ENCODE measurements at places on chromosomes 3 and 15. TPM values are rescaled to one million over a fixed set of nuclear protein-coding genes. Genes with fewer than 3 reads are reported as not detected.

Gene KLHL24
- 33.4 TPM for polyA plus RNA-seq

Gene TRPC1
- not detected for polyA plus RNA-seq

DNA sequence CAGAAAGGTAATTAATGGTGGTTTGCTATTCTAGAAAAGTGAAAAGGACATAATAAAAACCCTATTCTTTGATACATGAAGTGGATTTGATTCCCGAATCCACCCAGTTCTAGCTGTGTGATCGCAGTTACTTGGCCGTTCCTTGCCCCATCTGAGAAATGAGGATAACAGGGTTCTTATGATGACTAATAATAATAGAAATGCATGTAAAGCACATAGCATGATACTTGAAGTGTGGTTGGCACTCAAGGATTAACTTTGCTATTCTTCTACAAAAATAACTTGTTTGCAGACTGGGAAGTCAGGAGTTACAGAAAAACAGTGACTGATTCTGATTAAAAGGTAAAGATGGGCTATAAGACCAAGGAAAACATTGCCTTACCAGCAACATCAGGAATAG is 26.8 kb downstream of the PARL start:
- DNase-seq = no peak

Gene PLCB2
- 57.0 TPM for polyA plus RNA-seq

Gene IL17RB
- polyA plus RNA-seq = 0.79 TPM

DNA sequence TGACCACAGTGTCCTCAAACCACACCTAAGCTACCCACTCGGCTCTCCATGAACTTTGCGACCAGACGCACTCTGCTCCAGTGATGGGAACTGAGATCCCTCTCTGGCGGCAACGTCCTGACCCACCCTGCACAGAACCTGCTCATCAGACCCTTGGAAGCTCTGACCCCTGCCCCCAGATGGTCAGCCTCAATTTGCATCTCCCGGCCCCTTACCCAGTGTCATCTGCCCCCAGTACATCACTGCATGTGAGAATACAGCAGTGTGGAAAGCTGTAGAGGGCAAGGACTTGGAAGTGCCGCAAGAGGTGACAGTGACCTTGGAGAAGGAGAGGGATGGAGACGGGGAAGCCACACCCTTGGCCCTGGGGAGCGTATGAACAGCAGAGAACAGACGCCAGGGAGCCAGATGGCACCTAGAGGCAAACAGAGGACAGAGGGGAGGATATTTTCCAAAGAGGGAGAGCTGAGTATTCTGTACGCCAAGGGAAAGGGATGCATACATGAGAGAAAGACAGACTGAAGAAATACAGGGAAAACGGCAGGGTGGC is 192.0 kb downstream of the XXYLT1 start:
- no peak for DNase-seq

DNA sequence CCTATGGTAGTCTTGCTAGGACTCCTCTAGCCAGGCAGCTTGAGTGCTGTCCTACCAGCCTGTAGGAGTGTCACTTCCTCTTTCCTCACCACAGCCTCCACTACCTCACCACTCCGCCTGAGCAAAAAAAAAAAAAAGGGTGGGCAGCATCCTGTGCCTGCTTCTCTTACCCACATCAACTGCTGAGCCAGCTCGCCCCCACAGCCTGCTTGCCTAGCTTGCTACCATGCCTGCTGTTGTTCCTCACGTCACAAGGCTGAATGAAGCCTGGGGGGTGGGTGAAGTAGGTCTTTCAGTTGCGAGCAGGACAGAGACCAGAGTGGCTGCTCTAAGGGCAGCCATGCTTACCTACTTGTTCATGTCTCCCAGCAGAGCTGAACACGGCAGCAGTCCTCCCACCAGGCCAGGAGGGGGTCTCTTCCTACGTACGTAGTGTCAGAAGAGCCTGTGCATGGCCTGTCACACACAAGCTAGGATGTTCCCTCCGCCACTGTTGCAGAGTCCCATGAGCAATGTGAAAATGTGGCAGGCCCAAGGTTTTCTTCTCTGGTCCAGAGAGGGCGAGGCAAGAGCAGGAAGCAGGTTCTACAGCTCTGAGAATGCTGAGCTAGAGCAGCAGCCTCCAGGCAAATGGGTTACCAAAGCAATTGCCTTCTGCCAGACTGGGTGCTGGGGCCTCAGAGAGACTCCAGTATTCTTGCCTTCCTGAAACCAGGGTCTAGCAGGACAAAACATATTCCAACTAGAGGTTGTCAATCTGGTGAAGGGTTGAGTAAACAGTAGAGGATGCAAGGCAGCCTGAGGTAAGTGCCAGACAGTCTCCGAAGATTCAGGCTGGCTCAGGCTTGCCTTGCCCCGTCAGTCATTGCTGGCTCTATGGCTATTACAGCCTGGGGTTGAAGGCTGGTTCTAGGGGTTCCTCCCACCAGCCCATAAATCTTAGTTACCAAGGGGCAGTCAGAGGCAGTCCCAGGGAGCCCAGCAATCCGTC is 8.1 kb downstream of the PPM1M start:
- DNase-seq = peak; percentile 92

DNA sequence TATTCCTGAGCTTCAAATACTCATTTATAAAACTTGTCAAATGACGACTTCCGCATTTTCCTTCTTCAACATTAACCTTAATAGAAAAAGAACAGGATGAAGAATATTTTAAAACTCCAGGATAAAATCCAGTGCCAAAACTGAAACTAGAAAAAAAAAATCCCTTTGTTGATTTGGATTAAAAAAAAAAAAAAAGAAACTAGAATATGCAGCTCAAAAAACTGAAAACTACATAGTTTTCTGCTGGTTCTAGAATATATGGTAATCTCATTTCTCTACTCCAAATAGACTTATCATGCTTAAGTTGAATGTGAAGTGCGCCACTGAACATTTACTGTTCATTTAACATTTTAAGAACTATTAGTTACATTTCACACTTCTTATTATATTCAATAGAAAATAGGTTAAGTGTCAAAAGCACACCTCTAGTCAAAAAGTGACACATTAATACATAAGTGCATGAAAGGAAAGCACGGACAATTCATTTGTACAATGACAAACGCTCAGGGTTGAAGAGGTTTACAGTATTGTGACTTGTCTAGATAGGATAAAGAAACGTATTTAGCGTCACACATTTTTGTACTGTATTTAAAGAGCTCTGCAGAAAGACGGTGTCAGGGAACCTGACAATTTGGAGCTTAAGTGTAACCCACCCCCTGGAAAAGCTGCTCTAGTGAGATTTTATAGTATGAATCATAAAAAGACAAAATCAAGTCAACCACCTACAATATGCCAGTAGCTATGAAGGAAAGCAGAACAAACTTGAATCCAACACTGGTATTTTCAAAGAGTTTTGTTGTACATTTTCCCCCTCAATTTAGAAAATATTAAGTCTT is 5.8 kb downstream of the TRA2B start:
- DNase-seq = no peak

- DNase-seq = no peak
Observed at GRCh38 chr15:36605604-36606263, 26.3 kb downstream of the CDIN1 start.
